ENCODE measurements at places on chromosomes 6 and 20. TPM values are rescaled to one million over a fixed set of nuclear protein-coding genes. Genes with fewer than 3 reads are reported as not detected.

Gene COL19A1
- not detected for total RNA-seq

Gene CYP39A1
- 8.4 TPM for total RNA-seq

Gene HDGFL1
- total RNA-seq: not detected

Gene CHRNA4
- not detected for total RNA-seq

Gene INSM1
- total RNA-seq: not detected

Gene KIF16B
- 12.4 TPM for total RNA-seq

Gene TSPO2
- not detected for total RNA-seq

Gene ZFP64
- total RNA-seq: 22.9 TPM
